Activated naive CD4-positive, alpha-beta T cell (primary cell): ENCODE measurements at places on chromosomes 7 and 10.

GRCh38 chr7:134085311-134085710 lies 41.8 kb upstream of the LRGUK start:
- no peak for DNase-seq

GRCh38 chr10:112815269-112816032 lies 134.6 kb upstream of the TCF7L2 start:
- no peak for DNase-seq

DNA sequence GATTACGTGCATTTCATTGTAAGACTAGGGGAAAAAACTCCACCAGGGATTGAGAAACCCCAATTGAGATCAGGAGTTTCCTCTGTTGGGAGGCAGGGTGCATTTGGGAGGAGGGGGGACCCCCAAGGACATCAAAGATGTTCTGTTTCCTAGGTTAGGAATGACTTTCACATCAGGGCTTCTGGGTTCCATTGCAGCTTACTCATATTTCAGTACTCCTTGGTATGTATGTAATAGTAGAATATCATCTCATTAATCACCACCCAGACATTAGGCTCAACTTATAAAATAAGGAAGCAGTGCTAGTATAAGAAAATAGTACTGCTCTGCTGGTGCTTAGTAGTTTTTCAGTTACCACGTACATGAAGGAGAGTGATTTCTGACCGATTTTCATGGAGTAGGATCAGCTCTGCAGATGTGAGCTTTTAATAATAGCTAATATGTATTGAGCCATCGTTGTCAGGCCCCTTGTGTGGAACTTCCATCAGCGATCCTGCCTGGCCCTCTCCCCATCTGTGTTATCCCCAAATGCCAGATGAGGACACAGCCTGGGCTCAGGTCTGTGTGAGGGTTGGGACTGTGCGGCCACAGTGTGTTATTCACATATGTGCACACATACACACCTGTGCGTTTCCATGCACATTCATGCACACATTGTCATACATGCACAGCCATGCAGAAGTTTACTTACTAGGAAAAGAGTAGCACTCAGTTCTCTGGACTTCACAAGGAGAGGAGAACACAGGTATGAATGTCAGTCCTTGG lies 23.5 kb downstream of the UPP1 start:
- no peak for DNase-seq

DNA sequence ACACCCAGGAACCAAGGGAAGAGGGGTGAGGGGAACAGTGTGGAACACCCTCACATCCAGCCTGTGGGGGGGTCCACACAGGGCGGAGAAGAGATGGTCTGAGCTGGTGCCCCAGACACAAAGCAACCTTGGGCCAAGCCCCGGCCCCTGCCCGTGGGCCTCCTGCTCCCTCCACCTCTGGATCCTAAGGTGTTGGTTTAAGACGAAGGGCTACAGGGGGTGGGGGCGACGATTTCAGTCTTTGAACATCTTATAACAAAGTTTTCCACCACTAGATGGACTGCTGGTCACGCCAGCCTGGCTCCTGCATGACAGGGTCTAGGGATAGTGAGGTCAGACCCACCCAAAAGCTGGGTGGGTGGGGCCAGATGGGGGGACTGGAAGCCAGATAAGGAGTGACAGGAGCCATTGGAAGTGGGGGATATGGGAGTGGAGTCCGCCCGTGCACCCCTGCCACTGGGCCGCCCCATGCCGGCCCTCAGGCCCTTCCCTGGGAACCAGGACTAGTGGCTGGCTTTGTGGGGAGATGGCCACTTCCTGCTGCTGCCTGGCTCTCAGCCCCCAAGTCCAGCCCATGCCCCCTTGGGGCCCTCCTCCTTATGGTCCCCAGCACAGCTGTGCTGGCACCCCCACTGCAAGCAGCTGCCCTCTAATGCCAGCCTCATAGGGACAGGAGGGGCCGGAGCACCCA lies 98.4 kb downstream of the RGS10 start:
- DNase-seq = no peak

GRCh38 chr10:24277277-24277676 lies 68.3 kb downstream of the KIAA1217 start:
- no peak for DNase-seq

DNA sequence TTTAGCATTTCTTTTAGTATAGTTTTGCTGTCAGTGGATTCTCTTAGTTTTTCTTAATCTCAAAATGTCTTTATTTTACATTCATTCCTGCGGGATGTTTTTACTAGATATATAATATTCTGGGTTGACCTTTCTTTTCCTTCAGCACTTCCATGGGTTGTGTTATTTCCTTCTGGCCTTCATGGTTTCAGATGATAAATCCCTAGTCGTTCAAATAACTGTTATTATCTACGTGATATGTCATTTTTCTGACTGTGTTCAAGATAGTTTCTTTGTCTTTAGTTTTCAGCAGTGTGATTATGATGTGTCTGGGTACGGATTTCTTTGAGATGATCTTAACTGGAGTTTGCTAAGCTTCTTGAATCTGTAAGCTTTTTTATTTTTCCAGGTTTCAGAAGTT lies 75.7 kb upstream of the ELN start:
- DNase-seq = no peak

DNA sequence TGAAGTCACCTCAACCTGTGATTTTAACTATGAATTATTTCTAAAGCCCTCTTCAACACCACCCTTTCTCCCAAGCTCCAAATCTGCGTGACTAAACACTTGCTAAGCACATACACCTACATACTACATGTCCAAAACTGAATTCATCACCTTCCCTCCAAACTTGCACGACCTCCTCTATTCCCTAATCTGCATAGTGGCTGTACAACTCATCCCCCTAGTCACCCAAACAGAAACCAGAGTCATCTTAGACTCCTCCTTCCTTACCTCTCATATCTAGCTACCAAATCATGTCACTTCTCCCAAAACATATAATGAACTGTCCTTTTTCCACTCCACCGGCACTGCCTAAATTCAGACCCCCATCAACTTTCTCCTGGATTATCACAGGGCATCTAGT lies 16.2 kb downstream of the ARHGAP21 start:
- no peak for DNase-seq

GRCh38 chr7:129366-130221 lies 62.8 kb upstream of the FAM20C start:
- DNase-seq = no peak
